ENCODE measurements at places on chromosomes 2 and 18.
A peak's percentile ranks its signal among the peaks of the same experiment; 100 is the strongest.

DNA sequence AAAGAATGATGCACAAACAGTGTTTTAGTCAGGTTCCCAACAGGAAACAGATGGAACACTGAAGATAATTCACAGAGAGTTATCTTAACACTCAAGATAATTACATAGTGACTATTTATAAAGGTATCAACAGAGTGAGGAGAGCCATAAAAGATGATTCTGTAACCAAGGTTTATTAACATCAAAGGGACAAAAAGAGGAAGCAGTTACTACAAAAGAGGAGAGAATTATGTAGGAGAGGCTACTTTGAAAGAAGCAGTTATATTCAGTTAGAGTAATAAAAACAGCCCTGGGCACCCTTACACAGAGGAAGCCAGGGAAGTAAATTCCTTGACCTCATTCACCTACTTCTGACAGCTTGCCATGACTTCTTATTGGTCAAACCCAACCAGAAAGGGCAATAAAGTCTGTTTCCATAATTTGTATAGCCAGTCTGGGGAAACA lies 326.5 kb upstream of the SLC39A10 start:
- DNase-seq: no peak

DNA sequence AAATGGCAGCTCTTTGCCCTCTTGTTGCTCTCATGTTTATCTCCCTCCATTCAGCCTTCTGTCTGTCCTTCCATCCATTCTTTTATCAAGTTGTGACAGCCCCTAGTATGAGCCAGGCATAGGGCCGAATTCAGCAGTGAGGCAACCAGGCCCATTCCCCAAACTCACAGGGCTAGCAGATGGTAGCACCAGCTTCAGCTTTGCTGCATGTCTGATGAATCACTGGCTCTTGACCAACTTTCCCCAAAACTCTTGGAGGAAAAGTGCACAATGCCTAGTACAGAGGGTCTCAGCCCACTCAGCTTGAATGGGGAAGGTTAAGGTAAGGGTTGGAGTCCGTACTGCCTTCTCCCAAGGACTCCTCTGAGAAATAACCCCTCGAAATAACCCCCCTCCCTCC lies 35.7 kb downstream of the NPAS2 start:
- no peak for DNase-seq

GRCh38 chr2:7233126-7233525 lies 315.9 kb downstream of the RNF144A start:
- no peak for DNase-seq

- no peak for DNase-seq
Measured at GRCh38 chr2:184646177-184646576, 47.8 kb downstream of the ZNF804A start.

- DNase-seq: peak; percentile 53
Measured at GRCh38 chr18:58638441-58638840, 9.6 kb upstream of the ALPK2 start.

DNA sequence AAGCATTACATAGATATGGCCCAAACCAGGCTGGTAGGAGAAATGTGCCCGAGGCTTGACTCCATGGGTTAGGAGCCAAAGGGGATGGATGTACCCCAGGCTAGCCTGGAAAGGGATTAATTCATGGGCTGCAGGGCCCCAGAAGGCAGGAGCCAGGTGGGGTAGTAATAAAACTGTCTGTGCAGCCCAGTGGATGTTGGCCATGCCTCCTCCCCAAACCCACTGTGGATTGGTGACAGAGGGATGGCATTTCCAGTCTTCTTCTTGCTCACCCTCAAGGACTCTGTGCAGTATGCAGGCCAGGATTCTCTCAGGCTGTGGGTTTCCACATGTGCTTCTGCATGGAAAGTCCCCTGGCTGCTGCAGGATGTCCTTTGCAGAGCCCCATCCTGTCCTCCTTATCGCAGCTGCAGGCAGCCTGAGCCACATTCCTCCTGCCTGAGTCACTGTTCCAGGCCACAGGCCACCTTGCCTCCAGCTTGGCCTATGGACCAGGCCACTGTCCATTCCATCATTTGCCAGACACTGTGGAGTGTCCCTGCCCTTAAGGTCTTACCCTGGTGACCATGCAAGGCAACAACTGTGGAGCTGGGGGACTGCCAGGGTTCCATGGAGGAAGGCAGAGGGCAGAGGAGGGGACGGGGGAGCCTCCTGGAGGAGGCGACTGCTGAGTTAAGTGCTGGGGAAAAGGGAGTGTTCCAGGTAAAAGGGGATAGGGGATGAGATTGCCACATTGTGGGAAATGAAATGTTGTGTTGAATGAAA lies 38.9 kb downstream of the INO80C start:
- no peak for DNase-seq

DNA sequence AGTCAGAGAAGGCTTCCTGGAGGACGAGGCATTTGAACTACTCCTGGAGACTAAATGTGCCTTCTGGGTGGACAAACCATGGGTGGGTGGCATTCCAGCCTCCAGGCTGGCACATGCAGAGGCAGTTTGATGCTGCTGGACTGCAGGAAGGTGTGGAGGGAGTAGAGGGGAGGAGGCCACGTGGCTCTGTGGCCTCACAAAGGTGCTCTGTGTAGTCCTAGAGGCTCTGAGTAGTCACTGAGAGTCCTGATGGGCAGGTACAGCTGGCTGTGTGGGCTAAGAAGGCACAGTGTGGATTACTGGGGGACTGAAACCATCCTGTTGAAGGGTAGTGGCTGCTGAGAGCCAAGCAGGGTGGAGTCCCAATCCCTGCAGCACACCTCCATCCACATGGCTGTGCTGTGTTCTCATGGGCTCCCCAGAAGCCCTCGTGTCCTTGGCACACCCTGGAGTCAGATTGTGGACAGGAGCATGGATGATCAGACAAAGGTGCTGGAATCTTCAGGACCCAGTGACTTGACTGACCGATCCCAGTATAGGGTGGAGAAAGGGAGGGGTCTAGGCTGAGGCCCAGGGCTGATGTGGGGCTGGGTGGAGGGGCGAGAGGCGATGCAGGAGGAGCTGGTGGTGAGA lies 87.4 kb upstream of the HS6ST1 start:
- DNase-seq: no peak

GRCh38 chr2:168397629-168398028 lies 58.4 kb upstream of the CERS6 start:
- no peak for DNase-seq

DNA sequence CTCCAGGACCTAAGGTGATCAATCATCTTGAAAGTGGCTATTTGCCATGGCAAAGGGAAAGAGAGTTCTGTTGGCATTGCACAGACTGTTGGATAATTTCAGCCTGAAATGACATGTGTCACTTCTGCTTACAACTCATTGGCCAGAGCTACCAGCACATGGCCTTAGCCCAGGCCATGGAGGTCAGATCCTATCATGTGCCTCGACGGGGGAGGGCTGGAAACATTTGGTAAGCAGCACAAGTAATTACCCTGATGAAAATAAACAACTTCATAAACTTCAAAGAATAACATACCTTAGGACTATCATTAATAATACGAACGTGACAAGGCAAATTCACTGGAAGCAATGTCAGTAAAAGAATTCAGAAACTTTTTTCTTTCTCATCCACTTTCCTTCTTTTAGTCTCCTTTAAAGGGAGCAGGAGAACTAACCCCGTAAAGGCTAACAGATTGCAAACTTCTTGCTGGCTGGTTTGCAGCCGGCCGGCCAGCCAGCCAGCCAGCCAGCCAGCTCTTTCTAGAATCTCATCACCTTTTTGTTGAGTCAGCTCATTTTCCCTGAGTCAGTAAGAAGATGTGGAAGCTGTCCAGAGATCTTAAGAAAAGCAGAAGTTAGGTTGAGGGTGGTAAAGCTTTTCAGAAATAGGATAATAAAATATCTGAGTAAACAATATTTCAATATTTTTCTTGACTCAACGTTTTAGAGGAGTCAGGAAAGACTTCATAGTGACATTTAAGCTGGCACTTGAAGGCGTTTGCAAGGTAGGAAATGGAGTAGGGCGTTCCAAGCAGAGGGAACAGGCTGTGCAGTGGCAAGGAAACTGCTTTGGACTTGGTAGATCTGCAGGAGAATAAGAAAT lies 31.9 kb downstream of the CNRIP1 start:
- peak; percentile 15 for DNase-seq
